ENCODE measurements at places on chromosomes 16 and 17. TPM values are rescaled to one million over a fixed set of nuclear protein-coding genes. Genes with fewer than 3 reads are reported as not detected.

The BFAR gene
- total RNA-seq = 53.3 TPM

DNA sequence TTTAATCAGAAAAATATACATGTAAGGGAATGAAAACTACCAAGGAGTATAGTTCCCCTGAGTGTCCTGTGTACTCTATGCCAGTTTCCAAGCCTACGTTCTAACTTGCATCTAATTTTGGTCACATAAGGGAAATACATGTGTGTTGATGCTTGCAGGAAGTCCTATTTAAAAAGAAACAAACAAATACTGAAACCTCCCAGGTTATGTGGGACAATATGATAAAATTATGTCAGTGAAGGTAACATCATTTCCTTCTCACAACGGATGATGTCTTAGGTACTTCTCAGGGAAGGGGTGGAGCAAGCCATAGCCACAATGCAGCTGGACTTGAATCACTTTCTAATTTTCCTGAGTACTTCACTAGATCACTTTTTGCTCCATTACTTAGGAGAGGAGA lies 115.9 kb downstream of the ZFHX3 start:
- no peak for DNase-seq

DNA sequence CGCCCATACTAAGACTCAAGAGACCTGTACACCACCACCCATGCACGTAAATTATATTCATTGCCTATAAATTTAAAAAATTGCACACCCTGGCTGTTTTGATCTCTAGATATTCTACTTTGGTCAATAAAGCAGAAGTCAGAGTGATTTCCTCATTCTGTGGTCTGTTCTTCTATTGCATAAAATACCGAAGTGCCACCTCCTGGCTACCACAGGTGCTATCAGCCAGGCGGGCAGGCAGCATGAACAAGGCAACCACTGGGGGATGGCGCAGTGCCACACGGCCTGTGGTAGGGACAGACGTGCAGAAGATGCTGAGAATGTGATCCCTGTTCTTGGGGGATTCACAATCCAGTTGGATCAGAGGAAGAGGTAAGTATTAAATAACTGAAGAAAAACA lies 122.3 kb downstream of the CDK5R1 start:
- no peak for DNase-seq

The TEX14 gene
- 0.10 TPM for total RNA-seq

GRCh38 chr16:57634171-57634570 lies 5.7 kb downstream of the ADGRG1 start:
- DNase-seq = no peak

The SREBF1 gene
- 39.9 TPM for total RNA-seq

The PABPN1L gene
- not detected for total RNA-seq
